ENCODE measurements at places on chromosomes 3 and 15.

DNA sequence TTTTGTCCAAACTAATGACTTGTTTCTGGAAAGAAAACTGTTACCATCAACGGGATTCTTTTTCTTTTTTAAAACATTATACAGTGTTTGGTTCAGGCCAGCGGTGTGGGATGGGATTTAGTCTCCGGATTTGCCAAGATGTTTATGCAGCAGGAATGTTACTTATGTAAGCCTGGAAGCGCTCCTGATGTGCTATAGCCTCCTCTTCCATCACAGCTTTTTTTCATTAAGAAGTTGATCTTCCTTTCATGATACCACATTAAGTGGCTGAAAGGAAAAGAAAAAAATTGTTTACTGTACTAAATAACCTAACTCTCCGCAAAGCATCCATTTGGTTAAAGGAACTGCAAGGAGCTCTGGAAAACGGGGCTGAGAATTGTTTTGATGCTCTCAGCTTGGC, 120.5 kb upstream of the ALDH1A3 start:
- no peak overlapping the region for H3K27ac ChIP-seq
- H3K4me3 ChIP-seq, result no peak overlapping the region
- no peak for DNase-seq

DNA sequence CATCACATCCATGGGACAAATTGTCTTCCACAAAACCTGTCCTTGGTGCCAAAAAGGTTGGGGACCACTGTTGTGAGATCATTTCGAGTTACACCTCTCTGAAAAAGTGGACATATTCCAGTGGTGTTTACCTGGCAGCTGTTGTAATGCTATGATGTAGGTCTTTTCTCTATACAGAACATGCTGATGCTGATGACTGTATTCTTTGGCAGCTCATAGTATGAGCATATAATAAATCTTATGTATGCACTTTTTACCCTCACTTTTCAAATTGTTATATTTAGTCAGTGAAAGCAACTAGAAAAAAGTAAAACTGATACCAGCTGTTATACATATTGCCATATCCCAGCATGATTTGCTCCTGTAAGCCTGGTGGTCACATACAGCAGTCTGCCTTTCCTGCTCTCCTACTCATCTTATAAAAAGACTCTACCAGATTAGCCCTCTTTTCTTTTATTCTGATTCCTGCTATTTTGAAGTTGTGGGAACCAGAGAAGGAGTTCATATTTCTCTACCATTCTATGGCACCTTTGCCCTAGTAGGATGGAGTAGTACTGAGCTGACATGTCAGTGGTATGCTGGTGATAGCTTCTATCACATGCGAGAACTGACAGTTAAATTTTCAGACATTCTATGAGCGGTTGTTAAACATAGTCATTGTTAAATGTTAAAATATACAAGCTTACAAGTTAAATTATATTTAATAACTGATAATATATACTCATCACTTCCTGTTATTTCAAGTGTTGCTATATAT, 128.7 kb downstream of the FNDC3B start:
- no peak overlapping the region for H3K4me3 ChIP-seq
- H3K36me3 ChIP-seq, result no peaks in the 10 kb centered on the region
- H3K27ac ChIP-seq, result no peak overlapping the region
- H3K4me1 ChIP-seq, result peaks cover 65% of the 10 kb centered on the region
- no peak for DNase-seq

GRCh38 chr3:188242436-188243123, 88.6 kb downstream of the LPP start:
- no peak overlapping the region for H3K4me3 ChIP-seq
- DNase-seq, result no peak

GRCh38 chr3:48952510-48953118, 34.0 kb downstream of the ARIH2 start:
- H3K27me3 ChIP-seq, result no peaks in the 10 kb centered on the region
- no peak overlapping the region for H3K4me3 ChIP-seq
- peaks cover 69% of the 10 kb centered on the region for H3K4me1 ChIP-seq

GRCh38 chr3:41207355-41207754, 8.1 kb downstream of the CTNNB1 start:
- no peaks in the 10 kb centered on the region for H3K27me3 ChIP-seq
- H3K36me3 ChIP-seq, result no peaks in the 10 kb centered on the region
- peak overlapping the region; percentile 21 for H3K27ac ChIP-seq
- peaks cover 91% of the 10 kb centered on the region for H3K4me1 ChIP-seq
- DNase-seq, result no peak

DNA sequence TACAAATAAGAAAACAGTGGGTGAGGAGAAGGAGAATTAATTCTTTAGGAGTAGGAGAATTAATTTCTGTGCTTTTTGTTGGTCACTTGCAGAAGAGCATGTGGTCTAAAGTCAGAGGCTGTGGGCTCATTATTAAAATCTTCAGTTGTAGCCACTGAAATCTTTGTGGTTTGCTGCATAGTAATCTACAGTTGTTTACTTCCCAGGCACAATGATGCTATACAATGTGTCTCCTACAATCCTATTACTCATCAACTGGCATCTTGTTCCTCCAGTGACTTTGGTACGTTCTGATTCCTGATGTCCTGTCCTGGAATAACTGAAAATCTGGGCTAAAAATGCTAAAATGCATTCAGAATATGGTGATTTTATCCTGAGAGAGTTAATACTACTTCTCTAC, 21.0 kb downstream of the IFT122 start:
- H3K4me3 ChIP-seq, result no peak overlapping the region
- peaks cover 27% of the 10 kb centered on the region for H3K4me1 ChIP-seq
- DNase-seq, result no peak
- peaks cover 28% of the 10 kb centered on the region for H3K36me3 ChIP-seq
- peak overlapping the region; percentile 89 for H3K27ac ChIP-seq
- no peaks in the 10 kb centered on the region for H3K27me3 ChIP-seq

DNA sequence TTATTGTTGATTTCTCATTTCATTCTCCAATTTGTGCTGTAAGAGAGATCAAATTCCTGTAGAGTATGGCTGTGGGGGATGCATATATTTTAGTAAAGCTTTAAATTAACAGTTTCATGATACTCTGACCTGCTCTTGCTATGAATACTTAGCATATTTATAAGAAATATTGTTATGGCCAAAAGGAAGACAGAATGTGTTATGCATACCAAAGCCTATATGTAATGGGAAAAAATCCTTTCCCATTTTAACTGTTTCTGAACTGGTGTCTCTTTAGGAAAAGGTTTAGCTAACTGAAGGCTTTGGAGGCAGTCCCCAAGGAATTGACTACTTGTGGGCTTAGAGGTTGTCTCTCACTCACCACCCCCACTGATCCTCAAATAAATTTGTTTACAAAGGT, 59.2 kb downstream of the CADPS start:
- no peaks in the 10 kb centered on the region for H3K27me3 ChIP-seq
- H3K27ac ChIP-seq, result no peak overlapping the region
- H3K36me3 ChIP-seq, result no peaks in the 10 kb centered on the region
- no peaks in the 10 kb centered on the region for H3K4me1 ChIP-seq
- no peak overlapping the region for H3K4me3 ChIP-seq

- no peaks in the 10 kb centered on the region for H3K36me3 ChIP-seq
- H3K4me1 ChIP-seq, result peaks cover 13% of the 10 kb centered on the region
- DNase-seq, result no peak
- H3K27ac ChIP-seq, result no peak overlapping the region
- H3K27me3 ChIP-seq, result peaks cover 9% of the 10 kb centered on the region
These were observed 13.3 kb downstream of the HRH1 start for GRCh38 chr3:11167590-11167989.

DNA sequence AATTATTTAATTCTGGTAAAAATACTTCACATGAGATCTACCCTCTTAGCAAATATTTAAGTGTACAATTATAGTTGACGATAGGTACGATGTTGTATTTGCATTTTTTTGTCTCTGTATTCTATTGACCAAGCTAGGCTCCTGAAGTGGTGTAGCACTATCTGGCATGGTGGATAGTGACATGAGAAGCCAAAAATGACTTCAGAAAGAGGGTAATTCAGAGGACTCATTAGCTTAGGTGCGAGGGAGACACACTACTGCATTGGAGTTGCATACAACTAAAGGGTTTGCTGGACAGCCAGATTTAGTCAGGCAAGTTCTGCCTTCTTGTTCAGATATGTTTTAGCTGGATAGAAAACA, 50.6 kb downstream of the KBTBD8 start:
- H3K36me3 ChIP-seq, result no peaks in the 10 kb centered on the region
- peaks cover 6% of the 10 kb centered on the region for H3K27me3 ChIP-seq

- no peak for DNase-seq
- no peak overlapping the region for H3K27ac ChIP-seq
- no peaks in the 10 kb centered on the region for H3K4me1 ChIP-seq
- H3K36me3 ChIP-seq, result no peaks in the 10 kb centered on the region
These were observed 143.9 kb downstream of the OR4M2 start for GRCh38 chr15:22224241-22224671.

DNA sequence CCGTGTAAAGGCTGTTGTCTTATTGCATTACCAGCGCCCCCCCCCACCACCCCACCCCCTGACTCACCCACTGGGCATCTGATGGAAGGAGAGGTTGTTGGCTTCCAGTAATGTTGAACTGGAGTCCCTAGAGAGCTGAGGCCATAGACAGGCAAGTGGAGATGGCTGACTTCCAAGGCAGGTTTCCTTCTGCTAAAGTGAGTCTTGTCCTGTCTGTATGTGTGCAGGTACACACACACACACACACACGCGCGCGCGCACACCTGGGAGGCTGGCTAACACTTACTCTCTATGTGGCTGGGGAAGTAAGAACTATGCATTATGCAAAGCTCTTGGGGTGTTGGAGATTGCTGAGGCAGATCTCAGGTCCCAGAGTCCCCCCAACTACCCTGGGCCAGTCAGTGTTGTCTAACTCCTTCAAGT, 1.6 kb upstream of the KY start:
- H3K27me3 ChIP-seq, result peaks cover 20% of the 10 kb centered on the region
- H3K27ac ChIP-seq, result peak overlapping the region; percentile 92
- H3K4me1 ChIP-seq, result peaks cover 38% of the 10 kb centered on the region
- no peak for DNase-seq
- no peak overlapping the region for H3K4me3 ChIP-seq

Measured in left ventricle myocardium inferior (tissue), 1 donor.